T-helper 2 cell treated with Interferon-gamma antibody and Interleukin-4, amounts not matched to agents 5 μg/mL and 100 μg/mL, for 36 hours (primary cell): ENCODE measurements at places on chromosomes 1 and 21.

DNA sequence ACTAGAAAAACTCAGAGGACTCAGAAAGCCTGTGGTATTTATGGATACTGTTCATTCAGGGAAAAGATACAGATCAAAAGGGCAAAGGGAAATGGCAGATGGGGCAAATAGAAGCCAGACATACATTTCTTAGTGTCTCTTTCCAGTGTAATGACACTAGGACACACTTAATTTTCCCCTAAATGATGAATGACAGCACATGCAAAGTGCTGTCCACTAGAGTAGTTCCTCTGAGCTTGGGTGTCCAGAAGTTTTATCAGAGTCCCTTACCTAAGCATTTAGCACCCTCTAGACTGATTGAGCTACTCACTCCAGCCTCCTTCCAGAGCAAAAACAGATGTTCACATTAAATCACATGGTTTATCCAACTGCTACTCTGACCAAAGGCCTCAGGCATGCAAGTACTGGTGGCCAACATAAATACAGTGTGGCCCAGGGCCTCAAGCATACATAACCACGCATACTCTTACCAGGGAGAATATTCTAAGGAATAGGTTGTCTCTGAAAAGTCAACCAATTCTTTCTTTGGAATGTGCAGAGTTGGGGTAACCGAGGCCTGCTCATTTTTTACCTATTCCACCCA, 166.9 kb downstream of the NCAM2 start:
- DNase-seq: no peak

DNA sequence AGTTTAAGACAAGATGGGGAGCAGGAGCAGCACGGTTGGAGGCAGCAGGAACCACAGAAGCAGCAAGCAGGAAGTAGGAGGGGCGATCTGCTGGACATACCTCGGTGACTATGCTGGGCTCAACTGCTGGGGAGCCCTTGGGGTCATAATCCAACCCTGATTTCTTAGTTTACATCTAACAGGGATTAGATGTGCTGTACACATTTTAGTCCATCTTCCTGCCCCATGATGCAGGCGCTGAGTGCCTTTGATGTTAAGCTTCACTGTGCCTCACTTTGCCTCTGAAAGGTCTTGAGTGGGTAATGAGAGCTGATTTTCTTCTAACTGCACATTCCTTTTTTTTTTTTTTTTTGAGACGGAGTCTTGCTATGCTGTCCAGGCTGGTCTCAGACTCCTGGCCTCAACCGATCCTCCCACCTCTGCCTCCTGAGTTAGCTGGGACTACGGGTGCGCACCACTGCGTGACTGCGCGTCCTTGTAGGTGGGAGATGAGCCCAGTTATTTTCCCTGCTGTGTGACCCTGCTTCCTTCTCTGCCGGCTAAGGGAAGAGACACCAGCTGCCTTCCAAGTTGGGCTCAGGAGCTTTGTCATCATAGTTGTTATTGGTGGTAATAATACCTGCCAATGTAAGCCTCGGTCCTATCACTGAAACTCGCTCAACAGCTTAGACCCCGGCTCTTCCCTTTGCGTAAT, 1.1 kb upstream of the RCAN3 start:
- DNase-seq: peak; percentile 62

DNA sequence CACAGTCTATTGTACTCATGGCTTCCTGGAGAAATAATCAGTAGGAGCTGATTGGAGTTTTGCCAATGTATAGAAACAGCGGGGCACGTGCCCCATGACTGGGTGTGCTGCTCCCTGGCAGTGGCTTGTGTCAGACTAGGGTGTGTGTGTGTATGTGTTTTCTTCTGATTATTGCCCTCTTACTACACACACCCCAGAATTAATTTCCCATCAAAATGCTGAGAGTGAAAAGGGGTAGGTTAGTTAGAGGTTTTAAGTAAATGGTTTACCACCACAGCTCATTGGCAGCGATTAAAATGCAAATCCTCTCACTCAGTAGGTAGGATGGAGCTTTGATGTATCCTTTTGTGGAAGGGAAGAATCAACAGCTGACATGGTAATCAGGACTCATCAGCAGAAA, 29.9 kb downstream of the HHAT start:
- no peak for DNase-seq

DNA sequence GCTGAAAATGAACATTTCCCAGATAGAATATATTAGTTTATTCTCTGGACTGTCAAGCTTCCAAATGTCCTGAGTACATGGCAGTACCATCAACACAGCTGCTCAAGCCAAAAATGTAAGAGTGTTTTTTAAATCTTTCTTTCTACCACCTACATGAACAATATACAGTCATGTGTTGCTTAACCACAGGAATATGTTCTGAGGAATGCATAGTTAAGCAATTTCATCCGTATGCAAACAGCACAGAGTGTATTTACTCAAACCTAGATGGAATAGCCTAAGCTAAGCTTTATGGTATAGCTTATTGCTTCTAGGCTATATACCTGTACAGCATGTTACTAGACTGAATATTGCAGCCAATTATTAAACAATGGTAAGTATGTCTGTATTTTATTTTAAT, 561.9 kb upstream of the ADGRL4 start:
- no peak for DNase-seq

DNA sequence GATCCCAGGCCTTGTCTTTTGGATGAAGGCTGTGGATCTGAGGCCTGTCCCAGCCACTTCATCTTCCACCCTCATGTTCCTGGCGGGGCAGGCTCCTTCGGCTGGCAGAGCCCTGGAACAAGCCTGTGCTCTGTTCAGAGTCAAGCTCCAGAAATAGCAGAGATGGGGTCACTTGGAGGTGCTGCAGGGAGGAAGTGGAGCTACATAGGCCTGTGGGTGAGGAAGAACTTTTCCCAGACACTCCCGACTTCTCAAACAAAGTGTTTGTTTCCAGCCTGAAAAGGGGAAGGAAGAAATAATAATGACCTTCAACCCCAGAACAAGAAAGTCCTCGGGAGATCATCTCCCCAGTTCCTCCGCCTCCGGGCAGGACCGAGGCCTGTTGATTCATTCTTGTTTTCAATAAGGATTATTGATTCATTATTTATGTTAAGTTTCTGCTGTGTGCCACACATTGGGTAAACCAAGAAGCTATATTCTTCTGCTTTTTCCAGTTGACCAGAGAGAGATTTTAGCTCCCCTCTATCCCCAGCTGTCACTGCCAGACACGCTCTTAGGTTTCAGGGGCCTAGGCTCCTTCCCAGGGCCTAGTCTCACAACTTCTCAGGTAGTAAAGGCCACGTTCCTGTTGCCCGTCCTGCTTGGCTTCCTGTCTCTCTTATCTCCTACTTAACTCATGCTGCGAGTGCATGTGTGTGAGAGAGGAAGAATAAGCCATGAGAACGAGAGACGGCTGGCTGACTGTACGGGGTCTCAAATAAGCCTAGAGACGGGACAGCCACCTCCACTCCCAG, 16.9 kb downstream of the IKBKE start:
- no peak for DNase-seq

DNA sequence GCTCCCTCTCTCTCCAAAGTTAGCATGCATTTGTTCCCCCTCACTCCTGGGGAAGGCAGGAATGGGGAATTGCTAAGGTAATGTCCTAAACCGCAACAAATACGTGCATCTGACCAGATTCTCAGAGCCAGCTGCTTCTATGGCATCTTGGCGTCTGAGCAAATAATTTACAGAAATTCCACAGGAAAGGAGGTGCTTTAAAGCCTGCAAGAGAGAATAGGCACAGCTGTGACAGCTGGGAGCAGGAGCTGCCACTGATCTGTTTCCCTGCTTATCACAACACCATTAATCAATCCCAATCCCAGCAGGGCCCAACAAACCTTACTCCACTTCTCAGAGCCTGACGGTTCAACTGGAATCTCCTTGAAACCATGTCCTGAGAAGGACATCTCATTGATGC, 83.5 kb upstream of the ZNF281 start:
- DNase-seq: no peak
